Iris pigment epithelial cell (primary cell): ENCODE measurements at places on chromosomes 4 and X.

GRCh38 chr4:90189178-90189577 lies 62.0 kb downstream of the CCSER1 start:
- DNase-seq: no peak

DNA sequence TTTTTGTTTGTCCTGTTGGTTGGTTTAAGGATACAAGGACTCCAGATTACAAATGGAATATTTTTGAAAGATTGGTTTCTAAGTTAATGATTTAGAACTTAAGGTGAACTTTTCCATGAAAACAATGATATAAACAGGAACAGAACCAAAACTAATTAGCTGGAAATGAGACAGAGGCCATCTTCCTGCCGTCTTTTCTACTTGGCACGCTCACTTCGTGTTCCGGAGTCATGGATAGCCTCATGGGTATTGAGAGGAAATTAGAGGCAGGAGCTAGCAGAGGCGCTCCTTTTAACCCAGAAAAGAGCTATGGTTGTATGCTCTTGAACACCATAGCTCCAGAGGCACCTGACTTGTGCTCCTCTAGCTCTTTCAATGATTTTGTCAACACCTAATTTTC lies 2.4 kb downstream of the FAM241A start:
- DNase-seq: no peak

DNA sequence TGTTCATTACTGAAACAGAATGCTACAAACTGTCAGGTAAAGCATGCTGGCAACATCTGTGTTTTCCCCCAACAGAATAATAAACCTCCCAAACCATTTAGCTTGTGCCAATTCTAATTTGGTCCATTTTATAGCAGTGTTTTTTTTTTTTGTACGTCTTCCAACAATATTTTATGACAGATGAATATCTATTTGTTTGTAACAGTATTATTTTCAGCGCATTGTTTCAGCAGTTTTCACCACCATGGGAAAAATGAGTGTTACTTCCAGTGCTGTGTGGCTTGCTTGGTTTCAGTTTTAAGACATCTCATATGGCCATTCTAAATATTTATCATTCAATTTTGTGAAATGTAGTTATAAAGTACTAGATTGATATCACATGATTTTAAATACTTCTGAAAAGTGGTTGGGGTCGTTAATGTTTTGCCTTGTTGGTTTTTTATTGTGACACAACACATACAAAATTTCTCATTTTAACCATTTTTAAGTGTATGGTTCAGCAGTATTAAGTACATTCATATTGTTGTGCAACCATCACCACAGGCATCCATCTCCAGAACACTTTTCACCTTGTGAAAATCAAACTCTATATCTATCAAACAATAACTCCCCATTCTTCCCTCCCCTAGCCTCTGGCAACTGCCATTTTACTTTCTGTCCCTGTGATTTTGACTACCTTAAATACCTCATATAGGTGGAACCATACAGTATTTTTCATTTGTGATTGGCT lies 25.6 kb upstream of the TBC1D19 start:
- DNase-seq: peak; percentile 71

DNA sequence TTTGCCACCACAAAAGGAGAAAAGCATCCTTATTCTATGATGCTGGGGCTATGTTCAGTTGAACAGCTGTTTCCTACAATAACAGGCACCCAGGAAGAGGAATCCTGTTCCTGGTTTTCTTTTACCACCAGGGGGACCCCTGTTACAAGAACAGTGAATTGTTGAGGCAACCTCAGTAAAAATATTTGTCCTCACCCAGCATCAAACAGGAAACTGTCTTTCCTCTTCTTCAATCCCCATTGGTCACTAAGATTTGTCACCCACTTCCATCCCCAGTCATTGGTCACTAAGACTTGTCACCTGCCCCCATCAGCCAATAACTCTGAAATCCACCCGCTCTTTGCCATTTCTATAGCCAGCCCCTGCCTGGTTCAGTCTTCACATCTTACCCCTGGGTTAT lies 143.5 kb upstream of the GALNT7 start:
- DNase-seq: peak; percentile 79

DNA sequence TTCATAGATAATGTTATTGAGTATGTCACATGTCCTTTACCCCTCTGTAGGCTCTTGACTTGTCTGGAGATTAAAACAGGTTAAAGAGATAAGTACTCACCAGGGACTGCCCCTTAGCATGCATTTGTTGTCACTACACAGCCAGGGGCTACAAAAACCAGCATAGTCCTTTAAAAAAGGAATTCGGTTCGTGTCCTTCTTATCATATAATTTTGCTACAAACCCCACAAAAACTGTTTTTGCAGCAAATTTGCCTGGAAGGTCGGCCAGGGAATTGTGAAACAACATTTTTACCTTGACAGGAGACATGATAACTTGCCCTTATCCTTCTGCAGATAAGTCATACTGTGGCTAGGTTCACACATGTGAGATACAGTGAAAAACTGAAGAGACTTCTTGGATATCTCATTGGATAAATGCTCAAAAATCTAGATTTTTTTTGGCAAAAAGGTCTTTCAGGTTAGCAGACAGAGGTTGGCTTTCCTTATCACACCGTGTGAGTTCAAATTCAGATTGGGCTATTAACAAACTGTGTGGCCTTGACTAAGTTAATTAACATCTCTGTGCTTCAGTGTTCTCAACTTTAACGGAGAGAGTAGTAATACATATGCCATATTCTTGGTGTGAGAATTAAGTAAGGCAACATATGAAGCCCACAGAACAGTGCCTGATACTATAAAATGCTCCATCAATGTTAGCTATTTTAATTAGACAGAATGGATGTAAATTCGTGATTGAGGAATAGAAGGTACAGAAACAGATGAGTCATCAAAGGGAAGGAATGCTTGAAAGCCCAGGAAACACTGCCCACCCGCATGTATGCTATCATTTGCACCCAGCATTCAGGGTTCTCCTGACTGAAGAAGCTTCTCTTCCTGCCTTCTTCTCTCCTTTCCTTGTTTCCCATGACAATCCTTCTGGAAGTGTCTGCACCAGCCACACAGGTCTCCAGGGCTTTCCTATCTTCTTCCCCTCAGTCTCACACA lies 30.0 kb downstream of the FAM9C start:
- DNase-seq: peak; percentile 37

GRCh38 chr4:27678027-27678426 lies 817.4 kb downstream of the STIM2 start:
- no peak for DNase-seq

- peak; percentile 31 for DNase-seq
Observed at GRCh38 chr4:2535376-2536192, 863 bp upstream of the FAM193A start.

DNA sequence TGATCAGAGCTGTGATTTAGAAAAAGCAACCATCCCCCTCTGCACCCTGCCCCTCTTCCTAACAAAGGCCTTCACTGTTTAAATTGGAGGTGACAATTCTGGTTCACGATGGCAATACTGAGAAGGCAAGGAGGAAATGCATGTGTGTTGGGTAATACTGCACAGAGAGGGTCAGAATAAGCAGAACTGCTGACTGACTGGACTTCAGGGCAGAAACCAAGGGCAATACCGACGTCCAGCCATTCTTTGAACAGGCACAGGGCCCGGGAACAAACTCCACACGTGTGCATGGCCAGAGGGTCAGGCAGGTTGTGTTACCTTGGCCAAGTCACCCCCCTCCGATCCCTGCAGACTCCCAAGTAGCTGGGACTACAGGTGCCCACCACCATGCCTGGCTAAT lies 6.0 kb downstream of the ACSL1 start:
- DNase-seq: no peak

GRCh38 chr4:176540814-176541213 lies 221.0 kb downstream of the SPCS3 start:
- DNase-seq: peak; percentile 19

GRCh38 chr4:2837904-2838496 lies 5.6 kb upstream of the ADD1 start:
- DNase-seq: peak; percentile 71

DNA sequence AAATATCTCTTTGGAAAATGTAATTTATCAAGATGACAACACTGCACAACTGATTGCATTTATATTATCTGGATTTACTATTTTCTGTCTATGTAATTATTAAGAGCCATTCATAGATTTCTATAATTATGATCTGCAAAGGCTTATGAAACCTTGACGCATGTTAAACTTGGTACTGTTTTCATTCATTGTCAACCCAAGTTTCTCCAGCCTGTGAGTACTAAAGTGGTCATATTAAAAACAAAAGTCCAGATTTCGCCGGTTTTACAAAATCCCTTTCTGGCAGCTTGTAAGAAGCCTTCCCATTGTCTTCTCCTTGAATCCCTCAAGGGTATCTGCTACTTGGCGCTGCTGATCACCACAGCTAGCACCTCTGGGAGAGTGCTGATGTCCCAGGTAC lies 19.7 kb upstream of the GRPR start:
- DNase-seq: no peak

DNA sequence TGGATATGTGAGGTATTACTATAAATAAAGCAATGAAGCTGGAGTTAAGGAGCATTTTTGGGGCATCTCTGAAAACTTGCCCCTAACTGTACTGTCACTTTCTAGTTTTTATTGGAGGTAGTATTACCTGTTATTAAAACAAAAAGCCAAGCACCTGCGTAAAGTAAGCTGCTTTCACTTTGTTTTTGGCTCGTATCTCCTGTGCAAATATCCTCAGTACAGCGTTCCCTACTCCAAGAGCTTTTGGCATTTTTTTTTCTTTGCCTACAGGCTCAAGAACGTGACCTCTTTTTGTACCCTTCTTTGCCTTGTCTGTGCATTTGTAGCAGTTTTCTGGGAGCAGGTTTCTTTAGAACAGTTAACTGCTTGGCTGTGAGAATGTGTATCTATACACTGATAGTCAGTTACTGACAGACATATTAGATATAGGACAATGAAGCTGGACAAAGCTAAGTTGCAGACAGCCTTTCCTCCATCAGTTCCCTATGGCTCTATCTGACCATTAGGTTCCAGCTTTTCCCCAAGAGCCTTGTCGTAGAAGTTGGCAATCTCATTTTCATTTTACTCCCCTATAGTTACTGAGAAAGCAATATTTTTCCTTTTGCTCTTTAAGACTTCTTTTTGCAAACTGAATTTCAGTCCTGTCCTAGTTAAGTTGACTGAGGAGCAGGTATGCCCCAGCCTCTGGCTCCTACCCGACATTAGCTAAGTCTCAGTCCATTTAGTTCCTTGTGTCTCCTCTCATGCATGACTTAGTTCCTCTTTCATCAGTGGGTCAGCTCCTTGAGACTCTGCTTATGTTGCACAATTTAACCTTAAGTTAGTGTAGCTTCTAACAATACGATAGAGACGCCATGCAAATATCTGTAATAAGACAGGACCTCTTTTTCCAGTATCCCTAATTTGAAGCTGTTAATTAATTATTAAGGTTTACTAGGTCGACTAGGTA lies 71.5 kb upstream of the HPRT1 start:
- no peak for DNase-seq

DNA sequence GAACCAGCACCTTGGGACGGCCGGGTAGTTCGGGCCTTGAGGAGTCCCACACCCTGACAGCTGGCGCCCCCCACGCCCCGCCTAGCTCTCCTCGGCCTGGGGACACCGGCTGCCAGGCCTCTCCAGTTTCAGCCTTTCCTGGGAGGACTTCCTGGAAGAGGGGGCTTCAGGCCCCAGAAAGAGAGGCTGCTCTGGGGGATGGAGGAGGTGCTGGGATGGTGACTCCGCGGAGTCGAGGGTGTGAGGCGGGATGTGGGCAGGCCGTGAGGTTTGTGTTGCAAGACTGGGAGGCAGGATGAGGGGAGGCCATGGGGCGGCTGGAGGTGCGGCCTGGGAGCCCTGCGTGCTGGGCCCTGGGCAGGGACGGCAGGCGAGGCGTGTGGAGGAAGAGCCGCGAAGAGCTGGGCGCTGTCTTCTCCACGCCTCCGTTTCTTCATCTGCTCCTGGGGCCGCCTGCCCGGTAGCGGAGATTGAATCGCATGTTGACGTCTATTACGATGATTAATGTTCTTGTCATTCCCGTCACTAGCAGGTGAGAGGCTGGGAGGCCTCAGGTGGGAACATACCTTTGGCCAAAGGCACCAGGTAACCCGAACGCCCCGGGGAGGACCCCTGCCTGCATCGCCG lies 918 bp upstream of the FGFRL1 start:
- peak; percentile 93 for DNase-seq
